ENCODE measurements at places on chromosomes 6 and 20.

GRCh38 chr6:40946738-40947301, 92.2 kb downstream of the UNC5CL start:
- no peak for DNase-seq

DNA sequence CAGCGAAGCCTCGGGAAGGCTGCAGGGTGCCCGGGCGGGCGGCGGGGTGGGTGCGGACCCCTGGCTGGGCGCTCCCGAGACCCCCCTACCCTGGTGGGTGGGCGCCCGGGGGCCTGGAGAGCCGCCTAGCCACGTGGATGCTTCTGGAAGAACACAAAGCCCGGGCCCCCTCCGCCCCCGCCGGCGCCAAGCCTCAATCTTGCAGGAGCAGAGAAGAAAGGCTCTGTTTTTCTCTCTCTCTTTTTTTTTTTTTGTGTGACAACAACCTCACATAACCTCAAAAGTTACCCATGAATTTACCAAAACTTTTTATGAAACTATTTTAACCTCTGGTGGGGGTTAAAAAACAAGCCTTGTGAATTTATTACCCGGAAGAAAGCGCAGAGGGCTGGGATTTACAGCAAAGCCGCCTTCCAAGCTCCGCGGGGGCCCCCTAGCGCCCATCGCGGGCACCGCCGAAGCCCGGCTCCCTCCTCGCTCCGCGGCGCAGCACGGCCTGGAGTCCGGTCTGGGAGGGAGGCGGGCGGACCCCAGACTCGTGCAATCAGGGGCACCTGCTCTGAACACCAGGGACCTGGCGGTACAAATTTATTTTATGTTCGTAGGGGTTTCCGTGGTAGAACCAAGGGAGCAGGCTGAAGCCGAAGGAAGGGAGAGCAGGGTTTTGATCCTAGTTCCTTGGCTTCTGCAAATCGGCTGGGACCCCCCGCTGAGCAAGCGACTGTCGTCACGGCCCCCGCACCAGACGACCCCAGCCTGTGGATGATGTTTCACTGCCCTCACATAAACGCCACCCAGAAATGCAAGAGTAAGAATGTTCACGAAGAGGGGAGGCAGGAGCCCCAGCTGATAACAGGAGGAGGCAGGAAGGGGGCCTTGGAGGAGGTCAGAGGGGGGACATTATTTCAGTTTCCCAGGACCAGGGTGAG, 58.9 kb downstream of the ZNF831 start:
- peak; percentile 64 for DNase-seq

DNA sequence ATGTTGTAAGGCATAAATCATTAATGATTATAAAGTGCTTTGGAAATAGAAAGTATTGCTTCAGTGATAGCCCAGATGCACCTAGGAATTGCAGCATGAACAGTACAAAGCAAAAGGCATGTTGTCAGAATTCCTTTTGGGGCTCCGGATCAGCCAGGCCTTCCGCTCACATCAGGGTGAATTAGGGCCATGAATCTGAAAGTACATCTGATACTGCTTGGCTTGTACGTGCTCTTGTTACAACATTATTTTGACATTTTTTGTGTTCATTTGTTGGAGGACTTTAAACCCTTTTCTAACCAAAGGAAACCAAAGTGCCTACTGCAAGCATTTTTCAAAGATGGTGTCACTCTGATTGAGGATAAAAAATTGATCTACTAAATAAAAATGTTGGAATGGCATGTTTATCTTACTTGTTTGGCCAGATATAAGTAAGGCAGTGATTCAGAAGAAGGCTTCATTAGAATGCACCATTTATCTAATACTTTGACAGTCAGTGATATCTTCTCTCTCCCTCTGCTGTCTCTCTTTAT, 1005.6 kb upstream of the FLRT3 start:
- DNase-seq: peak; percentile 1

DNA sequence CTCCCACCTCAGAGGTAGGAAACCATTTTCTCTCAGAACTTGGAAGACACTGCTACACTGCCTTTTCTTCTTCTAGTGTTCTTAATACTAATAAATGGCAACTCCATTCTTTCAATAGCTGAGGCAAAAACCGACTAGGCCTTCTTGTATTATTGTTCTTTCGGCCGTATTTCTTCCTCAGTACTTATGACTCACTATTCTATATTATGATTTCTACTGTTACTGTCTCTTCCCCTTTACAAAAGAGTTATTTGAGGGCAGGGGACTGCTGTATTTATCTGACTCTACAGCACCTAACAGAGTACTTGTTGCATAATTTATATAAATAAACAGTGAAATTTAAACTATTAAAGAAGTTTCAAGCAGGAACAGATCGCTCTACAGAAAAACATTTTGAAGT, 3.1 kb downstream of the DNAAF9 start:
- DNase-seq: no peak

- DNase-seq: no peak
Observed at GRCh38 chr6:137570393-137570792, 76.2 kb upstream of the OLIG3 start.

DNA sequence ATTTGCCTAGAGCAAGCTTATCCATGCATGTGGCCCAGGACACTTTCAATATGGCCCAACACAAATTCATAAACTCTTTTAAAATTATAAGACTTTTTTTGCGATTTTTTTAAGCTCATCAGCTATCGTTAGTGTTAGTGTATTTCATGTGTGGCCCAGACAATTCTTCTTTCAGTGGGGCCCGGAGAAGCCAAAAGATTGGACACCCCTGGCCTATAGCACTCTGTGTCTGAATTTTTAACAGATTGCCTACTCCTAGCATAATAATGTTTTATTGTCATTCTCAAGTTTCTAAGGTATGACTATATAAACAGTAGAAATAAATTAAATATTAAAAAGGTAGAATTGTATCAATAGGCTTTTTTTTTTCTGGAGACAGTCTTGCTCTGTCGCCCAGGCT, 48.6 kb upstream of the LOC128125822 start:
- no peak for DNase-seq

GRCh38 chr6:38305995-38306681, 333.6 kb downstream of the BTBD9 start:
- DNase-seq: no peak

GRCh38 chr20:59386809-59387208, 86.4 kb downstream of the EDN3 start:
- DNase-seq: no peak

Measured in fibroblast of mammary gland (primary cell).